ENCODE measurements at places on chromosomes 5 and 9.
A peak's percentile ranks its signal among the peaks of the same experiment; 100 is the strongest.

DNA sequence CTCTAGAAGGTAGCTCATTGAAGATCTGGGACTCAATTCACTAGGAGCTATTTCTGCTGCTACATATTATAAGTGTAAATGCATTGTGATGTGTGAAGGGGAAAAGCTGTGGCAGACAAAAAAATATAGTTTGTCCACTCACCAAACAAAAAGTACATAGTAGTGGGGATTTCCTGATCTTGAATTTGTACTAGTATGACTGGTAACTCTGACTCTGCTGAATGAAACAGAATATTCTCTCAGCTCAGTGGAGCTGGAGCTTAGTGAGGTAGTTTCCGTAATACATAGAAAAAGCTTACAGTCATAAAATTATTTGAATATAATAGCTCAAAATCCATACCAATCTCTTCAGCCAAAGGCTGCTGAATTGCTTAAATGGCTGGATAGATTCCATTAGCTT lies 455.6 kb upstream of the CD180 start:
- DNase-seq, result no peak

DNA sequence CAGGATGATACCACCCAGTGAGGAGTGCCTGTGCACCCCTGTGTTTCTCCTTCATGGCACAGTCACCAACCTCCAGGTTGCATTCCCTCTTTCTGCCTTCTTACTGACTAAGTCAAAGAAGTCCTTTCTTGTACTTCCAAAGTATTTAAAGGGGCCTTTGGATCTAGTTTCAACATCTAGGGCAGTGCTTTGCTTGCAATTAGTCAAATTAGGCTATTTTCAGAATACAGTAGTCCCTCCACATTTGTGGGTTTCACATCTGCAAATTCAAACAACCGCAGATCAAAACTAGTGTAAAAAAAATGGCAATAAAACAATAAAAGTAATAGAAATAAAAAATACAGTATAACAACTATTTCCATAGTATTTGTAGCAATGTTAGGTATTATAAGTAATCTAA lies 333.9 kb upstream of the SEMA6A start:
- no peak for DNase-seq

DNA sequence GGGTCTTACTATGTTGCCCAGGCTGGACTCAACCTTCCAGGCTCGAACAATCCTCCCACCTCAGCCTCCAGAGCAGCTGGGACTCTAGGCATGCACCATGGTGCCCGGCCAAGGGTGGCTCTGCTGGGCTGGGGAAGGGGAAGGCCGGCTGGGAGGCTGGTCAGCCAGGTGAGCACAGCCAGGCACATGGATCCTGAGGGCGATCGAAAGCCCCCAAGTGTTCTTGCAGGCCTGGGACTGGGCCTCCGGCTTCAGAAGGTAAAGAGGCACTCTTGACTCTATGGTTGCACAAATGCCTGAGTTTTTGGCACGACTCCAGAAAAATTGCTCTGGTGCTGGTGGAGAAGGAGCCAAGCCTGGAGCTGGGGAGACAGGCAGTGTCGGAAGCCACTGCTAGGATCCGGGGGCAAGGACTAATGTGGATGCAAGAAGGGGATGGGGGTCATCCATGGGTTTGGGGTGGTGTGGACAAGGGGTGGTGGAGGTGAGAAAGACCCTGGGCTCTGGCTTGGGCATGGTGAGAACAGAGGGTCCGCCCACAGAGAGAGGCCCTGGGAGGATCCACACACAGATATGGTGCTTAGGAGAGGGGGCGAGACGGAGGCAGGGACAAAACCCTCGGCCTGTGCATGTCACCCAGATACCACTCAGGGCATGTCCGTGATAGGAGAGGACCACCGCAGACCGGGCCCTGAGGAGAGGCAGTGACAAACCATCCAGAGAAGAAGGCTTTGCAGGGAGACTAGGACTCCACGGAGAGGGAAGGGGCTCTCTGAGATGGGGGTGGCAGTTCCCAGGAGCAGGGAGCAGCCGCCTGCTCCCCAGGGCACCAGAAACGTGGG lies 51.1 kb upstream of the COL5A1 start:
- DNase-seq, result peak; percentile 27

DNA sequence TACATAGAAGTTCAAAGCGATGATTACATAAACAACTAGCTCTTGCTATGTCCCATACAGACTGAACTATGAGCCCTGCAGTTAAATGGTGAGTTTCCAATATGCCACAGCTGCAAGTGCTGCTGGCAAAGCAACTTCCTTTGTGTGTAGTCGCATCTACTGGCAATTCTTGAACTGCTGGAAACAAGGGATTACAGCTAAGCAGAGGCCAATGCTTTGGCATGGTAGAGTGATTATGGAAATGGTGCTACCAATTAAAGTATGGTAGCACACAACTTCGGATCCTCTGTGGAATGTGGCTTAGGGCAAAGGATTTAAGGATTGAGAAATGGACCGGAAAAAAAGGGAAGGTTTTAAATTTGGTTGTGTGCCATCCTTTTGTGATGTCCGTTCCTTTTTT lies 856.6 kb downstream of the MAT2B start:
- DNase-seq, result no peak

DNA sequence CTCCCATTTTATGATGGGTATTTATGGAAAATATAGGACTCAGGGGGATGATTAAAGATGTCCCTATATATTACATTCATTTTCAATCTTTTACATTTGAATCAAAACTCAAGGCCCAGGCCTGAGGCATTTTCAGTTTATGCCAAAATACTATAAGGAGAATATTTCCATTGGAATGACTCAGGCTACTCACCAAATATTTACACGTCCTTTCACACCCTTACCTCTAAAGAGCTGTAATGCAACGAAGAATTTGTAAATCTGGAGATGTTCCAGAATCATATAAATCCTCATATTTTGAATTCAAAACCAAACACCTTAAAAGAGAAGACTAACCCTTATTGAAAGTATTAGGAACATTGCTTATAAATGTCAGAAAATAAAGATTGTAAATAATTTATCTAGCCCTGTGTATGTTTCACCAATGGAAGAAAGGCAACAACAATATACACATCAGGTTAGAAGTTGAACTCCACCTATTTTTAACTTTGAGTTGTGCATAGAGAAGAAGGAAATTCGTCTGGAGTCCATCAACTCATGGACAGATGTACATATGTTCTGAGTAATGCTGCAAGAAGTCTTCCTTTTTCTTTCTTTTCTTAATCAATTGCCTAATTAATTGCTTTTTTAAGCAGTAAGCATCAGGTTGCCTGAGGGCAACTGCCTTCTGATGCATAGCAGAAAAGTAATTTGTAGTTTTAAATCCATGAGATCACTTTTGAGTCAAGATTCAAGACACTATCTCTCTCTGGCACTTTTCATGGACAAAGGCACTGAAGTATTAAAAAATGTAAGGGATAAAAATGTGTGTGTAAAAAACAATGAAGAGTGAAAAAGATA lies 579.3 kb upstream of the RGMB start:
- DNase-seq, result no peak

DNA sequence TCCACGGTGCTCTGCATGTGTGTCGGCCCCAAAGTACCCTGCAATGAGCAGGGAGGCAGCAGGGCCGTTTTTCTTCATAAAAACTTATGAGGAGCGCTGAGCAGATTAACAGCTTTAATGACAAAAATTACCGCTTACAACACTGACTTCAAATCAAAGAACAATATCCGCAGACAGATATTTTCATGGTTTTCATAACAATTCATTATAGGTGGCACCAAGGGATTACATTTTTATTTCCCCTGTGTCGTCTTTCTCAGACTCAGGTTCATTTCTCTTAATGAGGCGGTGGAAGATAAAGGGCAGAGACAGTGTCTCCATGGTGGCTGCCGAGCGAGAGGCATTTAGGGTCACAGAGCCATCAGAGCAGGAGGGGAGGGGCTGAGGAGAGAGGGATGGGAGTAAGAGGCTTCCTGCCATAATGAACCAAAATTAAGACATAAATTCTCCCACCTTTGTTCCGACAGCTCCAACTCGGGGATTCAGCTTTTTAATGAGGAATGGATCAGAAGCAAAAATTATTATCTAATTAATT lies 240.7 kb upstream of the CLINT1 start:
- no peak for DNase-seq

DNA sequence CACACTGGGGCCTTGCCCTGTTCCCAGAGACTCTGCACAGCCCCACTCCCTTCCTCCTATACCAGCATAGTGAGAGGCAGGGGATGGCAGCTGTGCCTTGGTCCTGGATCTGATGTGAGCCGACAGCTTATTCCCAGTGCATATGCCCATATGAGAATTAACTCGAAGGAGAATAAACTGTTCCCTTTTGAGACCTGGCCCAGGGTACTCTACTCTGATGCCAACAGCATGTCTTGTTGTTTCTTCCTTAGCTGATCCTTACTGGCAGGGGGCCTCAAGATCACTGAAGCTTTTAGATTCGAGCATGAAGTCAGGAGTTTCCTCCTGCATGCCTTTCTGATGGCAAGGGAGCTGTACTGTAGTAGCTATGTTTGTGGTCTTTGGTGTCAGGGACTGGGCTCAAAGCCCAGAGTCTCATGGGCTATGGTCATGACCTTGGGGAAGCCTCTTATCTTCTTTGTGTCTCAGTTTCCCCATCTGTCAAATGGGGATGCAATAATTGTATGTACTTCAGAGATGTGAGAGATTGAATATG lies 57.1 kb downstream of the DOCK2 start:
- no peak for DNase-seq

GRCh38 chr5:33808699-33809098 lies 83.1 kb downstream of the ADAMTS12 start:
- no peak for DNase-seq

DNA sequence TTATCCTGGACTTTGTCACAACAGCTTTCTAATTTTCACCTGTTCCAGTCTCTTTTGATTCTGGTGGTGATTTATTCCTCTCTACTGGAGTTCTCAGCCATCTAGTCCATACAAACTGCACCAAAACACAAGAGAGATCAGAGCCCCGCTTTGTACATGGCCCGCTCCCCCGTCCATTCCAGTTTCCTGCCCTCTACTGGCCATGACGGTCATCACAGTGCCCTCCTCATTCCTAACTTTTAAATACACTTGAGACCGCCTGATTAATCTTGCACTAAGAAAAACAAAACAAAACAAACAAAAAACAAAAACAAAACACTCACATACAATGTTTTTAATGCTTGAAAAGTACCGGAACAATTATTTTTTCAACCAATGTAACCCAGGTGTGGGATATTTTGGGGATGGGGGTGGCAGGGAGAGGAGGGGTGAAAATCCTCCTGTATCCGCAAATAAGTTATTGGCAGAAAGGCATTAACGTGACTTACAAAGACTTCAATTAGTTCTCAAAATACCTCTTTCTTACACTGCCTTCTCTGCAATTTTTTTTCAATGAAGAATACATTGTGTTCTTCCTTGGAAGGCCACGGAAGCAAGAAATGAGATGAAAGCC lies 84.8 kb upstream of the PAM start:
- no peak for DNase-seq

DNA sequence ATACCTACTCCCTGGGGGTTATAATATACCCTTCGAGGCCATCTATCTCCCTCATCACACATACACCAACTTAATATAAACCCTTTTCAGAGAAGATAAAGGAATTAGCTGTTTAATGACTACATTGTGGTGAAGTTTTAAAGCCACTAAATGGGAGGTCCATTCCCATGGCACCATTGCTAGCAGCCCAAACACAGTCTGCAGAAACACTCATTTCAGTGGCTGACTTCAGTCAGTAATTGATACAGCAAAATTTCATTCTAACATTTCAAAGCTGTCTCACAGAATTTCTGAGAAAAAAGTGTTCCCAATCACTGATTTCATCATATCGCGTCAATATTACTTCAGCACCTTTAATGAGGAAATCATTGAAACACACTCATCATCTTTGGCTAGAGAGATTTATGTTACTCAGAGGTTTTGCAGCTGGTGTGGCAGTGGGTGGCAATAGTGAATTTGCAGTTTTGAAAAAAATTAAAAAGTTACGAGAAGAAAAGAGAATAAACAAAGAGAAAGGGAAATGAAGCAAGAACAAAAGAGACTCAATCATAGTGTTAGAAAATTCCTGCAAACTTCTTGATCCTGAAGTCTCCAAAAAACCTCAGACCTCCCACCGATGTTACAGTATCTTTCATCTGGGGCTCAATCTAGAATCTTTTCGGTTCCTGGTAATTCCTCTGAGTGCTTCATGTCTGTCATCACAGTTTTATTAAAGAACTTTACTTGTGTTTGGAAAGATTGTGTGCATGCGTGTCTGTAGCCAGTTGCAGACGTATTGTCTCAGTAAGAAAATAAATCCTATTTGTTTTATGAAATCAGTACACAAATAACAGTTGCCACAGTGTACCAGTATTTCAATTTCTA lies 105.0 kb downstream of the ERCC6L2 start:
- no peak for DNase-seq
